ENCODE measurements at places on chromosomes 6 and 20.

GRCh38 chr6:53250176-53251032 lies 98.3 kb downstream of the ELOVL5 start:
- DNase-seq, result no peak

GRCh38 chr6:136717716-136717990 lies 74.6 kb downstream of the MAP3K5 start:
- no peak for DNase-seq

GRCh38 chr6:122035173-122035572 lies 364.3 kb upstream of the HSF2 start:
- DNase-seq, result no peak

- no peak for DNase-seq
Measured at GRCh38 chr20:51969191-51969590, 166.9 kb upstream of the SALL4 start.

DNA sequence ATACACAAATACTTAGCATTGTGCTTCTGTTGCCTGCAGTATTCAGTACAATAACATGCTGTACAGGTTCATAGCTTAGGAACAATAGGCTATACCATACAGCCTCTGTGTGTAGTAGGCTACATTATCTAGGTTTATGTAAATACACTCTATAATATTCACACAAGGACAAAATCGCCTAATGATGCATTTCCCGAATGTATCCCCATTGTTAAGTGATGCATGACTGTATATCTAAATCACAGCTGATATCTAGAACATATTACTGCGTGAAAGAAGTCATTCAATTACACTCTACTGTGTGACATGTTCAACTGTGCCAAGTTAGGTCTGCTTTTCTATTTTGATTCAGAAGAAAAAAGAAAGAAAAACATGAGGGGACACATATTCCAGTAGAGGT lies 633.5 kb downstream of the RFPL4B start:
- DNase-seq, result no peak

- no peak for DNase-seq
Measured at GRCh38 chr6:51398064-51398705, 579.5 kb downstream of the TFAP2B start.

DNA sequence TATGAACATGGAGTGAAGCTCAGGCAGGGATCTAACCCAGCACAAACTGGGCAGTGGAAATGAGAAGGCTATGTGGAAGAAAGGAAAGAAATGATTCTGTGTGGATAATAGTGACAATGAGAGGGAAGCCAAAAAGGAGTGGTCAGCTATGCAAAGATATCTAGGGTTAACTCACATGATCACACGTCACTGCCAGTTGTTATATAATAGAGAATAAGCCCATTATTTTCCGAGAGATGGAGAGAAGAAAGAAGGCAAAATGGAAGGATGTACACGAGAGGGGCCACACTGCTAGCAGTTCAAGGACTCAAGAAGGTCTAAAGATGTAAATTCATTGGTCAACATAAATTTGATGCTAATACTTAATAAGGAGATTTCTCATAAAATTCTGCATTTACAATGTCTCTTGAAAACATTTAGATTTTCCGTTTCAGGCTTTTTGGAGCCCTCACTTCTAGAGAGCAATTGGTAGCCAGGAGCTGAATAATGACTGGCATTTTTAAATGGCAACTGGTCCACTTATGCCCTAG lies 18.8 kb upstream of the RCAN2 start:
- DNase-seq, result no peak
